ENCODE measurements at places on chromosomes 7 and 10.

DNA sequence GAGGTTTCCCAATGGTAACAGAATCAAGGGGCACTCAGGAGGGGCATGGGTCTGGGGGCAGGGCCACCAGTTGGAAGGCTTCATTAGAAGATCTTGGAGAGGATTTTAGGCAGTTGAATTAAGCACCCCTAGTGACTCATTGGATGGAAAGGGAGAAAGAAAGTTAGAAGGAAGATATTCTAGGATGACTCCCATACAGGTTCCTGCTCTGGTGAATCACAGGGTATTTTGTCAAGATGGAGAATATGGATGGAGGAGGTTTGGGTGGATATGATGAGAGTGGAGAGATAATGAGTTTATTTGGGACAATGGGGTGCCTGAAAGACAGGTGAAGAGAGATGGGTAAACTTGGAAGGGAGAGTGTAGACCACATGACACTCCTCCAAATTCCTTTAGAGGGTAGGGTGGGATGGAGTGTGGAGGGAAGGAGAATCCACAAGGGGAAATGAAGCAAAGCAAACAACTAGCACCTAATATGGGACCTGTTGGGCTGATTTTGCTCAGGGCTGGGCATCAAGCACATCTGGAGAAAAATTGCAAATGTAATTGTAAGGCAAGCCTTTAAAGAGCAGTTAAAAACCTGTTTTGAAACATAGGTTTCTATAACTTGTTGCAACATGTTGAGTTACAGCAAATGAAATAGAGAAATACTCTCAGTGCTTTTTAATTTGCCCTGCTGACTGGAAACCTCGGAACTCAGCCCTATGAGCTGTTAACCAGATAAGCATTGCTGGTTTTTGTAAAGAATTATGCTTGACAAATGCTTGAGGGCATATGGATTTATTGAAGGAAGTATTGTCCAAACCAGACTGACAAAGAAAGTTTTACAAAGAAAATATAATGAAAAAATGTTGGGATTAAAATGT lies 2.9 kb upstream of the ENTPD7 start:
- no peak for DNase-seq
- H3K4me3 ChIP-seq, result no peak overlapping the region
- peaks cover 14% of the 10 kb centered on the region for H3K4me1 ChIP-seq

GRCh38 chr10:69769395-69769992 lies 32.2 kb upstream of the COL13A1 start:
- H3K27ac ChIP-seq, result no peak overlapping the region
- H3K4me1 ChIP-seq, result peaks cover 15% of the 10 kb centered on the region
- no peaks in the 10 kb centered on the region for H3K27me3 ChIP-seq
- DNase-seq, result no peak

GRCh38 chr7:135186841-135187253 lies 16.3 kb upstream of the CYREN start:
- H3K27ac ChIP-seq, result no peak overlapping the region
- H3K4me1 ChIP-seq, result no peaks in the 10 kb centered on the region
- no peak overlapping the region for H3K4me3 ChIP-seq
- H3K36me3 ChIP-seq, result peaks cover 46% of the 10 kb centered on the region
- no peak for DNase-seq

DNA sequence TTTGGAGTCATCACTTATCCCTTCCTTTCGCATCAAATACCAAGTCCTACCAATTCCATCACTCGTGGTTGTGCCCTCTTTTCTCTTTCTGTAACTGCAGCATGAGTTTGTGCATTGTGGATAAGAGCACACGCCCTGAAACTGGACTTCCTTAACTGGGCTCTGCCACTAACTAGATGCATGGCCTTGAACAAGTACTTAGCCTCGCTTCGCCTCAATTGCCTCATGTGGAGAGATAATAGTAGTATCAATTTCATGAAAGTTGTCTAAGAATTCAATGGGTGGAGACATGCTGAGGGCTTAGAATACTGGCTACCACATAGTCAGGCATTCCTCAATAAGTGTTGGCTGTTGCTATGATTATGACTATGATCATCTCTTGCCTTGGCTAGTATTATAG lies 41.5 kb downstream of the CFAP43 start:
- DNase-seq, result no peak
- H3K36me3 ChIP-seq, result no peaks in the 10 kb centered on the region
- no peak overlapping the region for H3K27ac ChIP-seq
- H3K4me3 ChIP-seq, result no peak overlapping the region
- H3K4me1 ChIP-seq, result no peaks in the 10 kb centered on the region
- no peaks in the 10 kb centered on the region for H3K27me3 ChIP-seq

DNA sequence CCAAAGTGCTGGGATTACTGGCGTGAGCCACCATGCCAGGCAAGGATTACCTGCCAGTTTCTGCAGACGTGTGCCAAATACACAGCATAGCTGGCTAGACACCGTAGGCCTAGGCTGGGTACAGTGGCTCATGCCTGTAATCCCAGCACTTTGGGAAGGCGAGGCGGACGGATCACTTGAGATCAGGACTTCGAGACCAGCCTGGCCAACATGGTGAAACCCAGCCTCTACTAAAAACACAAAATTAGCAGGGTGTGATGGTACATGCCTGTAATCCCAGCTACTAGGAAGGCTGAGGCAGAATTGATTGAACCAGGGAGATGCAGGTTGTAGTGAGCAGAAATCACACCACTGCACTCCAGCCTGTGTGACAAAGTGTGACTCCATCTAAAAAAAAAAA lies 868 bp downstream of the RFC2 start:
- no peak for DNase-seq
- no peaks in the 10 kb centered on the region for H3K27me3 ChIP-seq
- H3K4me1 ChIP-seq, result peaks cover 24% of the 10 kb centered on the region
- no peak overlapping the region for H3K4me3 ChIP-seq

GRCh38 chr10:32000937-32001336 lies 55.3 kb downstream of the KIF5B start:
- H3K36me3 ChIP-seq, result no peaks in the 10 kb centered on the region
- H3K4me3 ChIP-seq, result no peak overlapping the region
- no peaks in the 10 kb centered on the region for H3K4me1 ChIP-seq
- H3K27me3 ChIP-seq, result no peaks in the 10 kb centered on the region

DNA sequence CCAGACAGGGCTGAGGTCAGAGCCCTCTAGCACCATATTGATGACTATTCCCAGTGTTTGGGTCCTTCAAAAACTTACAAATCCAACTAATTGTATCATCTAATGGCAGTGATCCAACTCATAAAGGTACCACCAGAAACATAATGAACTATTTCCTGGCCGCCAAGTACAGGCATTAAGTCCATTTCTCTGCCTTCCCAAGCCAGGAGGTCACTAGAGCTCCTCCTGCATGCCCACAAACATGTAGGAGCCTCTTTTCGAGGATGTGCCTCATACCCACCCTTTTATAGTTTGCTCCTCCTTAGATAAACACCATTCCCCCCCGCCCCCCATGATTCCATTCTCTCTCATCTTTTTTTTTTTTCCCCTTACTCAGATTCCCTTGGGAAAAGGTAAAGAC lies 91.3 kb downstream of the CHN2 start:
- DNase-seq, result no peak
- H3K36me3 ChIP-seq, result no peaks in the 10 kb centered on the region
- no peak overlapping the region for H3K27ac ChIP-seq

DNA sequence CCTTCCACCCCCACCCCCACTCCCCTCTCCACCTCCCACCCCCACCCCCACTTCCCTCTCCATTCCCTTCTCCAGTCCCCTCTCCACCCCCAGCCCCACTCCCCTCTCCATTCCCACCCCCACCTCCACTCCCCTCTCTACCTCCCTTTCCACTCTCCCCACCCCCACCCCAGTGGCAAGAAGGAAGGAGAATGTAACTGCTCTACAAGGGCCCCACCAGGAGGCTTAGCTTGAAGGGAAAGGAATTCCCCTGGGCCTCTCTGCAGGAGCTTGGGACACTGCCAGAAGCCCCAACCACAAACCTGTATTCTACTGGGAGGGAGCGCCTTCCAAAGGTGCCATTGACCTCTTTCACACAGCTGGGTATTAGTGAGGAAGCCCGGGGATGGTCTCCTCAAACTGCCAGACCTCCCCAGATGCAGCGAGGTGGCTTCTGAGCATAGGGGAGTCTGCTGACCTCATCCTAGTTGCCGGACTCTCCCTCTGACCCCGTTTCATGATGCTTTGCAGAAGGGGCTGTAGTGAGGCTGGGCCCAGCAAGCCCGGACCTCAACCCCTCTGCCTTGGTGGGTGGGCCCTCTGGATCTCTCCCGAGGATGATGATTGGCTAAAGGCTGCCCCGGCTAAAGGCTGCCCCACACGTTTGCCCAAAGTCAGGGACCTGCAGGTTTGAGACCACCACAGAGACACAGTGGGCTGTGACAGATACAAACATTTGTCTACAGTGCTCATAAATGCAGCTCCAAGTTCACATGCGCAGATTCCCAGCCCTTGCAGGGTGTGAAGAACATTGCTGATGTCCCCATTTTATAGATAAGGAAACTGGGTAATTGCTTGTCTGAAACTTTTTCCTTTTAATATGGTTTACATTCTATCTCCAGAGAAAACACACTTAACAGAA lies 2.9 kb downstream of the DEPP1 start:
- no peak overlapping the region for H3K27ac ChIP-seq
- no peaks in the 10 kb centered on the region for H3K27me3 ChIP-seq
- no peak overlapping the region for H3K4me3 ChIP-seq
- no peaks in the 10 kb centered on the region for H3K36me3 ChIP-seq

- no peak for DNase-seq
- no peak overlapping the region for H3K4me3 ChIP-seq
- H3K27ac ChIP-seq, result no peak overlapping the region
- peaks cover 3% of the 10 kb centered on the region for H3K4me1 ChIP-seq
- H3K27me3 ChIP-seq, result peaks cover 3% of the 10 kb centered on the region
Measured at GRCh38 chr10:43965918-43966570, 317.4 kb upstream of the ZNF32 start.

DNA sequence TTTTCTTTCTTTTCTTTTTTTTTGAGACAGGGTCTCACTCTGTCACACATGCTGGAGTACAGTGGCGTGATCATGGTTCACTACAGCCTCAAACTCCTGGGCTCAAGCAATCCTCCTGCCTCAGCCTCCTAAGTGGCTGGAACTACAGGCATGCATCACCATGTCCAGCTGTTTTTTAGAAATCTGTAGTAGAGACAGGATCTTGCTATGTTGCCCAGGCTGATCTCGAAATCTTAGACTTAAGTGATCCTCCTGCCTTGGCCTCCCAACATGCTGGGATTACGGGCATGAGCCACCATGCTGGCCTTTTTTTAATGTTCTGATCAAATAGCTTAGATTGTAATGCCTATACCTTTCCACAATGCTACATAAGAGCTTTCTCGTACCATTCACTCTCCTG lies 107.0 kb upstream of the KCTD7 start:
- H3K4me1 ChIP-seq, result peaks cover 20% of the 10 kb centered on the region
- H3K4me3 ChIP-seq, result no peak overlapping the region
- DNase-seq, result no peak
- no peaks in the 10 kb centered on the region for H3K36me3 ChIP-seq

GRCh38 chr7:142910031-142910433 lies 23.5 kb downstream of the TRPV5 start:
- H3K27me3 ChIP-seq, result no peaks in the 10 kb centered on the region
- H3K27ac ChIP-seq, result no peak overlapping the region
- DNase-seq, result no peak
- H3K4me1 ChIP-seq, result no peaks in the 10 kb centered on the region
- no peak overlapping the region for H3K4me3 ChIP-seq
- H3K36me3 ChIP-seq, result no peaks in the 10 kb centered on the region

GRCh38 chr10:129323879-129324278 lies 143.2 kb upstream of the MGMT start:
- no peaks in the 10 kb centered on the region for H3K36me3 ChIP-seq
- no peaks in the 10 kb centered on the region for H3K4me1 ChIP-seq
- DNase-seq, result no peak
- H3K4me3 ChIP-seq, result no peak overlapping the region
- H3K27ac ChIP-seq, result no peak overlapping the region

GRCh38 chr7:94089806-94090205 lies 85.7 kb upstream of the BET1 start:
- no peak overlapping the region for H3K4me3 ChIP-seq
- H3K36me3 ChIP-seq, result no peaks in the 10 kb centered on the region
- no peak for DNase-seq
- H3K27ac ChIP-seq, result no peak overlapping the region
- H3K4me1 ChIP-seq, result no peaks in the 10 kb centered on the region

DNA sequence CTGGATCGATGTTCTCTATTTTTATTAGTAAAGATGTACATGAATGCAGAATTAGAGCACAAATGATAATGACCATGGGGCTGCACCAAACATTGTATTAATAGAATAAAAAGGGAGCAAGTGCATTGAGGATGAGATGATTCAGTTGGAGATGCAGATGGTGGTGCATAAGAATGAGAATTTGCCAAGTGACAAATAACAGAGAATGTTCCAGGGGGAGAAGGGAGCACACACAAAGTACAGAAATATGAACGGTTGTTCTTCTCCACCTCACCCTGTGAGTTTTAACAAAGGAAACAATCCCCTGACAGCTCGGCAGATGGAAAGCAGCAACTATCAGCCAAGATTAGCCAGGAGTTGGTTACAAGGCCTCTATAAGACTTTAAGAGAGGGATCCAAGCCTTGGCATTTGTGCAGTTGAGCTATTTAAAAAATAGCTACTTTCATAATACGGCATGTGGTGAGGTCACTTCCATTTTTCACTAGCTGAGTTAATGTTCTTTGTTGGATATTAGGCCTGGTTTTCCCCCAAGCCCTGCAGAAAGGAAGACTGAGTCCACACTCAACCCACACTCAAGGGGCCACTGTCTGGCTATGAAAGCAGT lies 462.5 kb downstream of the TNS3 start:
- H3K27ac ChIP-seq, result no peak overlapping the region
- H3K27me3 ChIP-seq, result no peaks in the 10 kb centered on the region
- no peak overlapping the region for H3K4me3 ChIP-seq
- H3K4me1 ChIP-seq, result no peaks in the 10 kb centered on the region

DNA sequence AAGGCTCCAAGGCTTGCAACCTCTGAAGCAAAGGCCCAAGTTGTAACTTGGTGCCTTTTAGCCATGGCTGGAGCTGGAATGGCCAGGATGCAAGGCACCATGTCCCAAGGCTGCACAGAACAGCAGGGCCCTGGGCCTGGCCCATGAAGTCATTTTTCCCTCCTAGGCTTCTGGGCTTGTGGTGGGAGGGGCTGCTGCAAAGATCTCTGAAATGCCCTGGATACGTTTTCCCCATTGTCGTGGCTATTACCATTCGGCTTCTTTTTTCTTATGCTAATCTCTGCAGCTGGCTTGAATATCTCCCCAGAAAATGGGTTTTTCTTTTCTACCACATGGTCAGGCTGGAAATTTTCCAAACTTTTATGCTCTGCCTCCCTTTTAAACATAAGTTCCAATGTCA lies 234.2 kb downstream of the CDK14 start:
- H3K4me3 ChIP-seq, result no peak overlapping the region
- H3K27me3 ChIP-seq, result no peaks in the 10 kb centered on the region
- DNase-seq, result no peak

DNA sequence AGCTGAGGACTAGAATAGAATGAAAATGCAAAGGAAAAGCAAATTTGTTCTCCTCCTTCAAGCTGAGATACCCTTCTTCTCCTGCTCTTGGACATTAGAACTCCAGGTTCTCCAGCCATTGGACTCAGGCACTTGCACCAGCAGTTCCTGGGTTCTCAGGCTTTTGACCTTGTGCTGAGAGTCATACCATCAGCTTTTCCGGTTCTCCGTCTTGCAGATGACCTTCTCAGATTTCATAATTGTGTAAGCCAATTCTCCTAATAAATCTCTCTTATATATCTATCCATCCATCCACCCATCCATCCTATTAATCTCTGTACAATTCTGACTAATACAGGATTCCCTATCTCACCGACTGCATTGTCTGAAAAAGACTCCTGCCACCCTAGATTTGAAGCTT lies 108.3 kb downstream of the AHR start:
- no peaks in the 10 kb centered on the region for H3K36me3 ChIP-seq
- H3K27me3 ChIP-seq, result no peaks in the 10 kb centered on the region
- H3K4me3 ChIP-seq, result no peak overlapping the region
- no peak overlapping the region for H3K27ac ChIP-seq

GRCh38 chr10:49598986-49599385 lies 11.1 kb upstream of the SLC18A3 start:
- H3K27ac ChIP-seq, result no peak overlapping the region
- no peaks in the 10 kb centered on the region for H3K4me1 ChIP-seq
- H3K27me3 ChIP-seq, result no peaks in the 10 kb centered on the region
- no peak overlapping the region for H3K4me3 ChIP-seq
